ENCODE measurements at places on chromosomes 11 and 22.

- no peak for DNase-seq
Observed at GRCh38 chr11:2887515-2888195, 2.1 kb upstream of the CDKN1C start.

DNA sequence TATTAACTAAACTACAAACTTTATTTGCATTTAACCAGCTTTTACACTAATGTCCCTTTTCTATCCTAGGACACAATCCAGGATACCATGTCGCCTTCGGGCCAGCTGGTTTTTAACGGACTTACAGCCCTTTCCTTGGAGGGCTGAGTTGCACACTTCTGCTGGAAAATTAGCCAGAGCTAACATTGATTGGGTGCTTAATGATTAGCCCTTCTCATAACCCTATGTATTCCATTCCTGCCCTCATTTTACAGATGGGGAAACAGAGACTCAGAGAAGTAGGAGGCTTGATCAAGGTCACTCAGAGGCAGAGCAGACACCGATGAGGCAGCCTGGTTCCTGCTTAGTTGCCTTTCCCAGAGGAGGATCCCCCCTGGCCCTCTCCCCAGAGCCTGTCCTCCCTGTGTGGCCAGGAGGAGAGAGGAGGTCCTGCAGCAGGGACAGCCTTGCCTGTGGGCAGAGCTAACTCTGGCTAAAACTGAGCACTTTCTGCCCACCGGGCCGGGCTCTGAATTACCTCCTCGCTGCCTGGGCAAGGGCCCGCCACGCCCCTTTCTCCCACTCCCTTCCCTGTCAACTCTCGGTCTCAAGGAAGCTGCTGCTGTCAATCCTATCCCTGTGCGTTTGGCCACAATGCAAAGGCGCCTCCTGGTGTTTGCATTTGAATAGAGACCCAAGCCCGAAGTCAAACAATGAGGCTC lies 59.6 kb upstream of the PAX6 start:
- peak; percentile 43 for DNase-seq

DNA sequence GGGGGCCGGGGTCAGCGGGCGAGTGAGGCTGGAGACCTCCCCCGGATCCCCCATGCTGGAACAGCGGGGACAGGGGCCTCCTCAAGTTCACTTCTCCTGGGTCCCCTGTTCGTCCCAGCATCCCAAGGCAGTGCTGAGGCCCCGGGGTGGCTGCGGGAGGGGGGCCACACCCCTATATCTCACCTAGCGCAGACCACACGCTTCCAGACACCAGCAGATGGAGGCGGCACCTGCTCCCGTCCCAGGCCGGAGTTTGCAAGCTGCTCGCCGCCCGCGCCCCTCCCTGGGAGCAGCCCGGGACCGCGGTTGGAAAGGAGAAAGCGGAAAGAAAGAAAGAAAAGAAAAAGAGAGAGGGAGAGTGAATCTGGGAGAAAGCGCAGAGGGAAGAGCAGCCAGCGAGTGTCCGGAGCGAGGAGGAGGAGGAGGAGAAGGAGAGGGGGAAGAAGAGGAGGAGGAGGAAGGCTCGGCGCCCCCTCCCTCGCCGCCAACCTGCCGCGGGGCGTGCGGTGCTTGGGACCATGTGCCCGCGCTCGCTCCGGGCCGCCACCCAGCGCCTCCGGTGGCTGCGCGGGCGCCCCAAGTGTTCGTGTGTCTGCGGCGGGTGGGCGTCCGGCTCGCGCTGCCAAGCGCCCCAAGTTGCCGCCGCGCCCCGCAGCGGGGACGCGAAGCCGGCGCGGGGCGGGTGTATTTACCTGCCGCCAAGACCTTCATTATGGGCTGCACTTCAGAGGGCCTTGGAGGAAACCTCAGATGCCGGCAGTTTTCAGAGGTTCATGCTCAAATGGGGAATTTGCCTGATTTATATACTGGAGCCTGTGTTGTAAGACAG lies at the start of gene LIF:
TSS of gene LIF (minus strand) at position 775 of the 829 bp plus-strand sequence. CDS start at position 711, 64 bp downstream.
- DNase-seq, result peak; percentile 55

DNA sequence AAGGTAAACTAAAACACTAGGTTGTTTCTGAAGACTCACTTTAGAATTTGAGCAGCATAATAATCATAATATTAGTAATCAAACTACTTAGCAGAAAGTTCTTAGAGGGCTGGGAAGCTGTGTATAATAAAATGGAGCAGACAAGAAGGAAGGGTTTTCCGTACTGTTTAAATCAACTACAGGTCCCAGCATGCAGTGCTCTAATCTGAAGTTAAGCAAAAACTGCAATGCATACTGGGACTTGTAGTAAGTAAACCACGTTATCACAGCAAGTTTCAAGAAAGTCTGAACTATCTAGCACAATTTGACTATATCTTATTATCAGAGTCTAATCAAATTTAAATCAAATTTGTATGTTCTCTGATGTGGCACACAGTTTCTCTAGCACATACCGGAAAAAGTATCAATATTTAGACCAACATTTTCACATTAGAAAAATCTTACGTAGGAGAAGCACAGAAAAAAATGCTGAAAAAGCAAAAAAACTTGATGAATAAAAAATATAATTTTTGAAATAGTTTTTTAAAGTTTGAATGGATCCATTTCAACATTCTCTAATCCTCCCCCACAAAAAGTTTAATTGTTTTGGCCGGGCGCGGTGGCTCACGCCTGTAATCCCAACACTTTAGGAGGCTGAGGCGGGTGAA lies 8.2 kb downstream of the PHF21A start:
- DNase-seq, result peak; percentile 56
